ENCODE measurements at places on chromosomes 1 and 21.

GRCh38 chr1:209063767-209064659 lies 519.5 kb upstream of the CAMK1G start:
- DNase-seq, result no peak

DNA sequence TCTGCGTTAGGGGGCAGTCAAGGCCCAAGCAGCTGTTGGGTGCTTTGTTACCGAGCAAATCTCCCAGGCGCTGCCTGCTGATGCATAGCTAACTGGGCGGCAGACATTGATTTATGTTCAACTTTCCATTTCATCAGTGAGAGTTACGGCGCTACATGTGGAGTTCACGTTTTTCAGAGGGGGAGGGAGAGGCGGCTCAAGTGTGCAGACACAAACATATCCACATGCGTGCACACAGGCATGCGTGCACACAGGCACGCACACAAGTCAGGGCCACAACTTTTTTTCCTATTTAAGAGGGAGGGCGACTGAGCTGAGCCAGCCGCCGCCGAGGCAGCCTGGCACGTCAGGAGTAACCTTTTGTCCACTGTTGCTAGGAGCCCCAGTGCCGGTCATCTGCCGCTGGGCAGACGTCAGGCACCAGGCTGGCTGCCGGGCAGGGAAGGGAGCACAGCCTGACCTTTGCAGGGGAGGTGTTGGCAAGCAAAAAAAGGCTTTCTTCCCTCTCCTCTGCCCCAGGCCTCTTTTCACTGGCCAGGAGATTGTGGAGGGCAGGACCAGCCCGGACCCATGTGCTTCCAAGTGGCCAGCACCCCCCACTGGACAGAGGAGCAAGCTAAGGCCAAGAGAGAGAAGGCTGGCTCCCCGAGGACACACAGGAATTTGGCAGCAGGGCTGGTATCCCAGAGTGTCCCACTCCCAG lies 73.3 kb downstream of the MRPL37 start:
- no peak for DNase-seq

GRCh38 chr21:45507523-45507875 lies 34.7 kb downstream of the SLC19A1 start:
- no peak for DNase-seq

DNA sequence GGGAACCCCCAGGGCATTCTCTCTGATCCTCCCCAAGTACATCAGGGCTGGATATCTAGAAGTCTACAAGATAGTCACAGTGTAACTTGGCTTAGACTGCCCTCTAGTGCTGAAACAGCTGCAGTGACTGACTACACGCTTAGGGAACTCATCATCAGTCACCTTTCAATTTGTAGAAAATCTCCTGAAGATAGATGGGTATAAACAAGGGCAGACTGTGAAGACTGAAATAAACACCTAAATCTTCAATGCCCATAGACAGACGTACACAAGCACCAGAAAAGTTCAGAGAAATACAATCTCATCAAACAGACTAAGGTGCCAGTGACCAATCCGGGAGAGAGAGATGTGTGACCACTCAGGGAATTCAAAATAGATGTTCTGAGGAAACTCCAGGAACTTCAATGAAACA lies 46.6 kb downstream of the PACC1 start:
- peak; percentile 7 for DNase-seq

GRCh38 chr1:234598974-234599616 lies 10.9 kb downstream of the IRF2BP2 start:
- no peak for DNase-seq

GRCh38 chr1:15994590-15995351 lies 9.3 kb upstream of the SRARP start:
- no peak for DNase-seq

DNA sequence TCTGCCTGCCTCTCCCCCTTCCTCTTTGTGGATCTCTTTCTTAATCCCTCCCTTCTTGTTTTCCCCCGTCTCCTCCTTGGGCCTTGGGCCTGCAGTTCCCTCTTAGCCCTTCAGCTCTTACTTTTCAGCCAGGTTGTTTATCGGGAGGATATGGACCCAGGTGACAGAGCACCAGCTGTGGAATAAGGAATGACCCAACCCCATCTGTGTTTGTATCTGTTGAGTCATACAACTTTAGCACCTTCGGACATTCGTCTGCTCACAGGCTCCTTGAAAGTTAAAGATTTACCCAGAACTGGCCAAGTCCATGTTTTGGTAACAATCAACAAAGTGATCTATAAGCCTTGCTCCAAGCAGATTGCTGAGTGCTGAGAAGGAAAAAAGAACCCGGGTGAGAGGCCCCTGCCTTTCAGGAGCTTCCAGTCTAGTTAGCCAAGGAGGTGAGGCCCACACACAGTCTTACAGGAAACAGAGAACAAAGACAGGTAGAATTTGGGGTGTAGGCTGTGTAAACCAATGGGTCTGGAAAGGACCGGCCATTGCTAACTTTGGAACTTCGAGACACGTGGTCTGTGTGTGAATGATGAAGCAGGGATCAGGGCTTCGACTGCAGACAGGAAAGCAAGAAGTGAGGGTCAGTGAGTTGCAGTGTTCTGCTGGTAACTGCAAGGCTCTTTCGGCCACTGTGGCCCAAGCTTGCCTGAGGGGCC lies 66.7 kb upstream of the F3 start:
- no peak for DNase-seq

DNA sequence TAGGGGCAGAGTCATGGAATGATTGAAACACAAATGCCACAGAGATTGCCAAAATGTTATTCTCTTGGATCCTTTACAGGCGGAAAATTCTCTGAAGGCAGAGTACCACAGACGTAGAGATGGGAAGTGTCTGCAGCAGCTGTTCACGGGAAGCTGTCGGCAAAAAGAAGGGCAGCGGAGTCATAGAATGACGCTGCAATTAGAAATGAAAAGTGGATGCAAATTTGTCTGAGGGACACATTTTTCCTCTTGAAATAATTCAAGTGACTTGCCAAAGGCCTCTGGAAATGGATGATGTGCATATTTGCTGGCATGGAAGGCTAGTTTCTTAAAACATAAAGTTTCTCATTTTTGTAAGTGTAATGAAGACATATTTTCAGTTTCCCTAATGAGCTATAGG lies 77.5 kb upstream of the PLD5 start:
- DNase-seq, result no peak

DNA sequence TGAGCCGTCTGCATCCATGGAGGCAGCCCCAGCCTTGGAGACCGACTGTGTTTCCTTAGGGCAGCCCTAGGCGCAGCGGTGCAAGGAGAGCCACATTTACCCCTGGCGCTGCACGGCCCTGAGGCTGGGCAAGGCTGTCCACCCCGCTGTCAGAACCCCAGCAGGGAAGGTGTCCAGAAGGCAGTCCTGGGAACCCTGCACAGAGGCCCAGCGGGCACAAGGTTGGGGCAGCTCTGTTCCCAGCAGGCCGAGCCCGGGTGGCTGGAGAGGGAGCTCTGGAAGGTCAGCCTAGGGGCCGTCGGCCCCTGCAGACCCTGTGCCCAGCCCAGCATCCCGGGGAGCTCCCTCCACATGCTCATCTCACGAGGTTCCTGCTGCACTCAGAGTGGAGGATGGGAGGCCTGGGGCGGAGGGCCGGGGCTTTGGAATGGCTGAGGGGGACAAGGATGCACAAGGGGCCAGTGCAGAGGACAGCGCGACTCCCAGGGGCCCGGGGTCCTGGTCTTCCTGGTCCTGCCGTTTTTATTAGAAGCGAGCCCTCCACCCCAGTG lies 19.9 kb upstream of the SAMD11 start:
- DNase-seq, result no peak

GRCh38 chr1:66355756-66356155 lies 178.2 kb upstream of the SGIP1 start:
- DNase-seq, result no peak

DNA sequence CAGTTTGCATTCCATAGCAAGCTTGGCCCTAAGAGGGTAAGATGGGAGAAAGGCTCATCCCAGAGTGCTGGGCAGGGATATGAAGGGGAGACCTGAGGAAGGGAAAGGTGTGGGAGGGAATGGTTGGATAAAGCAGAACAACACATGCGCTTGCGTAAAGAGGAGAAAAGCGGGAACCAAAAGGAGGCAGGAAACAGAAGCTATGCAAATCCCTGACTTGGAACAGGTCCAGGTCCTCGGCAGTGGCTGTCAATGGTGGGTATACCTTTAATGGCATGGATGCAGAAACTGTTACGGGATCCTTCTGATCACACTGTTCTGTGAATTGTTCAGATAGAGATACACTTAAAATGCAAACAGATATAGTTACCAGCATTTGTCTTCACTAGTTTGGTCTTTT lies 455.6 kb downstream of the SIPA1L2 start:
- DNase-seq, result no peak

GRCh38 chr21:28480470-28480869 lies 512.2 kb downstream of the LTN1 start:
- no peak for DNase-seq

DNA sequence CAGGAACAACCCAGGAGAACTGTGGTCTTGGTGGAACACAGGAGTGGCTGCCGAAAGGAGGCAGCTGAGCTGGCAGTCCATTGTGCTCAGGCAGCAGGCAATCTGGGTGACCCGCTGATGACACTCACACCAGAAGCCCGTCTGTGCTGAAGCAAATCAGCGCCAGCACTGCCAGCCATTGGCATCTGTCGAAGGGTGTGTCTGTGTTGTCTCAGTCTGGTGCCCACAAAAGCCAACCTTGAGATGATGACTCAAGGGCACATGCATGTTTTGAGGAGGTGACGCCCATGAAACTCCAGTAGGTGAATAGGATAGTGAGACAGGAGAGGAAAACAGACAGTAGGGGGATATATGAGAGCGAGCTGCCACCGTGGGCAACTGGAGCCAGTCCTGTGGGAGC lies 167.3 kb downstream of the KAZN start:
- DNase-seq, result no peak

- no peak for DNase-seq
Measured at GRCh38 chr1:55288245-55288644, 73.1 kb upstream of the USP24 start.

- no peak for DNase-seq
Measured at GRCh38 chr1:11364170-11364569, 91.2 kb downstream of the UBIAD1 start.

GRCh38 chr1:28775121-28775942 lies 36.6 kb upstream of the OPRD1 start:
- DNase-seq, result peak; percentile 49

DNA sequence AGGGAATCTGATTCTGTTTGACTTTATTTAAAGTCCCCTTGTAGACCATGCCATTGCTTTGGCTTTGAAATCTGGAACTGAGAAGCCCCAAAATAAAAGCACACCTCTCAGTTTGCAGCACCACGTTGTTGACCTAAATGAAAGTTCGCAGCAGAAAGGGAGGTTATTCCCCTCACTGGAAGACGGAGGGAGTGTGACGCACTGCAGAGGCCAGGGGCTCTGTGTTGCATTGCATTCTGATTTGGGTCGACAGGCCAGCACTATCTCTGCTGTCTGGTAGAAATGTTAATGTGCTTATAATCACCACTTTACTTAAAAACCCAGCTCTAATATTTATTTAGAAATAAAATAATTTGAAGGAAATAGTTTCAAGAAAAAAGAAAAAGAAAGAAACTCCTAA lies 675.2 kb upstream of the NR5A2 start:
- DNase-seq, result no peak

- no peak for DNase-seq
Measured at GRCh38 chr21:38646213-38646837, 148.0 kb upstream of the ERG start.

DNA sequence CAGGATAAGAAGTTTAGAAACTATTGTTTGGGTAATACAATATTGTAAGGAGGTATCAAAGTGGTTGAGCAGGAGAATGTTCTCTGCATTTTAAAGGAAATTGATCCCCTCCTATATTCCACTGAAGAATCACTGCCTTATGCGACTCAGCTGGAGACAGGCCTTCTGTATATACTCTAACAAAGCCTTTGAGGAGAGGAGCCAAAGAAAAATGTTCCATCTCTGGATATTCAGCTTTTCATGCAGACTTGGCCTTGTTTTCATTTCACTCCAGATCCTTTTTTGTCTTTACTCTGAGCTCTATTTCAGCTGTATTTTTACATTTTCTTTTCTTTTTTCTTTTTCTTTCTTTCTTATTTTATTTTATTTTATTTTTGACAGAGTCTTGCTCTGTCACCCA lies 42.1 kb upstream of the S1PR1 start:
- DNase-seq, result no peak

- no peak for DNase-seq
Measured at GRCh38 chr1:164263540-164263939, 295.4 kb upstream of the PBX1 start.

DNA sequence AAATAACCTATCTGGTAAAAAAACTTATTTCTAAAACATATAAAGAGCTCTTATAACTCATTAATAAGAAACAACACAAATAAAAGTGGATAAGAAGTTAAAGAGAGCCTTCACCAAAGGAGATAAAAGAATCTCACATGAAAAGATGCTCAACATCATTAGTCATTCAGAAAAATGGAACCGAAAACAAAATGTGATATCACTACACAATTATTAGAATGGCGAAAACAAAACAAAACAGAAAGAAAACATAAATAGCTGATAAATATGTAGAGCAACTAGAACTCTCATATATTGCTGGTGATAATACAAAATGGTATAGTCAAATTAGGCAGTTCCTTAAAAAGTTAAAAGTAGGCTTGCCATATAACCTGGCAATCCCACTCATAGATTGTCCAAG lies 1109.3 kb downstream of the PLA2G4A start:
- no peak for DNase-seq

GRCh38 chr1:168110896-168111545 lies 25.7 kb downstream of the GPR161 start:
- no peak for DNase-seq

GRCh38 chr1:214440219-214440965 lies 111.0 kb downstream of the PTPN14 start:
- no peak for DNase-seq

- no peak for DNase-seq
Measured at GRCh38 chr21:45510466-45510955, 31.7 kb downstream of the SLC19A1 start.

DNA sequence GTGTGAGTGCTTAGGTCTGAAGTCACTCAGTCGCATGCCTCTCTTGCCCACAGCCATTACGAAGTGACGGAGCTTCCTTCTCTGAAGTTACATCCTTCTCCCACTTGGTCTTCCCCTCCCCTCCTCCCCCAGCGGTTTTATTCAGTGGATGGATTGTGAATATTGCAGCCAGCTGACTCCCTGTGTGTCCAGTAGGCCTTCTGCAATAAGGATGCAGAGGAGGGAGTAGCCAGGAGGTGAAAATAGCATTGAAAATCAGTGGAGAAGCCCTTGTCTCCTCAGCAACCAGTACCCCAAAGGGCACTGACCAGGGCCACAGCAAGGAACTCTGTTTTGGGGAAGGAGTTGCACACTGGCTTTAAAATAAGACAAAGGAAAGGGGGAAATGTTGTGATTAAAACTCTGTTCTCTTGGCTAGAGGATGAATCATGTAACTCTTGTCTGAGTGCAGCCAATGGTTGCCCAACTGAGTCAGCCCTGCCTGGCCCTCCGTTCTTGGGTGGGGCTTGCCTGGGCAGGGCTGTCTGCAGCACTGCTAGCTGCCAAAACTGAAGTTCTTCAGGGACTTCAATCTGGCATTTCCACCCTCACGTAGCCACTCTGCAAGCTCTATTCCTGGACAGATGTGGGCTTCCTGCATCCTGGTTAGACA lies 4.3 kb downstream of the S100A10 start:
- no peak for DNase-seq

All from activated CD8-positive, alpha-beta memory T cell treated with anti-CD3 and anti-CD28 coated beads for 1 hour (primary cell).